Stimulated activated CD4-positive, alpha-beta T cell treated with anti-CD3 and anti-CD28 coated beads, Interleukin-15, amount 100 ng/mL, for 1 hour (primary cell): ENCODE measurements at places on chromosomes 1 and 21.

DNA sequence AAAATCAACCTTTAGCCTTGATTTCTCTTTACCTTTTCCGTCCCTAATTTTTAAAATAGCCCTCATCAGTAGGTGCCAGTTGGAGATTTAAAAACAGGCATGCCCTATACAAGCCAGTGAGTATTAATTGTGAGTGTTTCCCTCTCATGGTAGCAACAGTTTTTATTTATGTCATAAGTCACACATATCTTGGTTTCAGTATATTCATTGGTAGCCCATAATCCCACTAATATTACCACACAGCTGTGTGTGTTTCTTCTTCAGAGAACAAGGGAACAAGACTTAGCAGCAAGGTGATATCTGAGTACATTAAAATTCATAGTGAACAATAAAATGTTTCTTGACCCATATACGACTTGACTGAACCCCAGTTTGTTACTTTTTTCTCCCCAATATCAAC is 68.6 kb upstream of the HSPA13 start:
- no peak for DNase-seq

- DNase-seq, result no peak
These were observed 277.9 kb upstream of the ADAMTS5 start for GRCh38 chr21:27244776-27245175.

- DNase-seq, result no peak
These were observed 24.0 kb upstream of the DDOST start for GRCh38 chr1:20685099-20685662.

DNA sequence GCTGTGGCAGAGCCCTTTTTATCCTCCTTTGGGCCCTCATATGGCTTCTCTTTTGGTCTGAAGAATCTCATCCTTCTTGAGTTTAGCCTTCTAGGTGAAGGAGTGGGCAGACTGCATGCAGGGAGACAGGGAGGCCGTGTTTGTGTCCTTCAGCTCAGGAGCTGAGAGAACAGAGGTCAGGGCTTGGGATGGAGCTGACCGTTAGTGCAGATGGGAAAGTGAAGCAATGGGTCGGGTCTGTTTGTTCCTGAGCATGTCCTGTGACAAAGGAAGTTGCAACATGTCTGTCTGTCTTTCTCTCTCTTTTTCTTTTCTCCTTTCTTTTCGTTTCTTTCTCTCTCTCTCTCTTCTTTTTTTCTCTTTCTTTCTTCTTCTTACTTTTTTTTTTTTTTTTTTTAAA is 14.9 kb downstream of the MAPKAPK2 start:
- DNase-seq, result no peak

- no peak for DNase-seq
These were observed 21.5 kb downstream of the NPHP4 start for GRCh38 chr1:5970610-5971273.

DNA sequence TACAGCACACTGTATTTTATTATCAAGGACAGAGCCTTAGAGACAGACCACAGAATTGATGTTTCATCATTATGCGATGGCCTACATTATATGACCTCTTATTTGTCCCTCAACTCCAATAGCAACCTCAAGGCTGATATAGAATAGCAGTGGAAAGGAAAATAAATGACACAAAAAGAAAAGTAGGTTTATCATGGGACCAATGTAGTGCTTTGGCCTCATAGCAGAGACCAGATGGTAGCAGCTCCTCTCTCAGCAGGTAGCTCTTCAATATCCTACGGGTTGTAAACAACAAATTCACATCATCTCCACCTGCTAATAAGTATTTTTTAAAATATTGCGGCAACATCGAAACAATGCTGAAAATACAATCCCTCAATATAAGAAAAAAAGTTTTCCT is 25.2 kb downstream of the ANP32E start:
- DNase-seq, result no peak

GRCh38 chr1:228366866-228367741 is 39.5 kb downstream of the TRIM11 start:
- DNase-seq, result no peak

DNA sequence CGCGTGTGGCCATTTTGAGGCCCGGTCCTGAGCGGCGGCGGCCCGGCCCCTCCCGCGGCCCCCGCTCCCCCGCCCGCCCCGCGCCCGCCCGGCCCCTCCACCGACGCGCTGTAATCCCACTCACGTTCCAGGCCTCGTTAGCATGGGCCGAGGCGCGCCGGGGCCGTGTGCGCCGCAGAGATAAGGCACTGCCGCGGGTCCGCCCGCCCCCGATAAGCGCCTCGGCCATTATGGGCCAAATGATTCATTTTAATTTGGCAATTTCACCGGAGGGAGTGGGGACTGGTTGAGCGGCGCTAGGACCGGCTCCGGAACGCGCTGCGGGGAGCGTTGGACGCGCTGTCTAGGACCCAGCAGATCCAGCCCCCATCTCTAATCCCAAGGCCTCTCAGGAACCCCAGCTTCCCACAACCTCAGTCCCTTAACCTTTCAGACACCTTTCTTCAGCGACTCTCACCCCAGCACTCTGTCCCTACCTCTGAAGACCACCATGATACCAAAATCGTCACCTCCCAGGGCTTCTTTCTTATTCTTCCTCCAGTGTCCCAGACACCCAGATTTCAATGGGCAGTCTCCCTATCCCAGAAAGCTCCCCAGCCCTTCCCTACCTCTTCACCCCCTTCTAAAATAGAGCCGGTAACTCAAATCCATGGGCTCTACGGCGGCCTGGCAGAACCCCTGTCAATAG is at the start of gene TAL1:
TSS of gene TAL1 (minus strand) at position 39 of the 688 bp plus-strand sequence. CDS start 6,337 bp downstream, outside the sequence.
- DNase-seq, result no peak

- DNase-seq, result no peak
These were observed 9.1 kb downstream of the GBP7 start for GRCh38 chr1:89166705-89167104.

- no peak for DNase-seq
These were observed 45.3 kb downstream of the TARBP1 start for GRCh38 chr1:234433563-234434285.
